Stimulated activated CD4-positive, alpha-beta T cell treated with anti-CD3 and anti-CD28 coated beads, Interleukin-2, amount 100 ng/mL, for 4 hours (primary cell): ENCODE measurements at places on chromosomes 3 and 15.

GRCh38 chr15:69861331-69862171, 236.2 kb downstream of the TLE3 start:
- no peak for DNase-seq

DNA sequence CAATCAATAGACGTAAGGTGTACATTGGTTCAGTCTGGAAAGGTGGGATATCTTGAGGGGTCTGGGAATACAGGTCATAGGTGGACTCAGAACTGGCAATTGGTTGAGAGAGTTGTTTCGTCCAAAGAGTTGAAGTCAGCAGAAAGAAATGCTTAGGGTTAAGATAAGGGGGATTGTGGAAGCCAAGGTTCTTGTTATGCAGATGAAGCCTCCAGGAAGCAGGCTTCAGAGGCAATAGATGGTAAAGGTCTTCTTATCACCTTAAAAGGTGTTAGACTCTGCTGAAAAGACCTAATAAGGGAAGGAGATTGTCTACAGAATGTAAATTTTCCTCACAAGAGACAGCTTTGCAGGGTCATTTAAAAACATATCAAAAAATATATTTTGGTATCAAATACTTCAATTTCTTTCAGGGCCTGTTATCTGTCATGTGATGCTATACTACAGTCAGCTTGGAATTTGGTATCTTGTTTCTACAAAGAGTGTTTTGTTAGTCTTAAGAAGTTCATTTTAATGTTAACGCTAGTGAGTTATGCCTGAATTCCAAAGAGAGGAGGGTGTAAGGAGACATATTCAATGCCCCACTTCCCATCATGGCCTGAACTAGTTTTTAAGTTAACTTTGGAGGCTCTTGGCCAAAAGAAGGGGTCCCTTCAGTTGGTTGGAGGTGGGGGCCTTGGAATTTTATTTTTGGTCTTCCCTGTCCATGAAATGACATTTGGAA, 378.2 kb upstream of the ROBO2 start:
- DNase-seq = no peak

GRCh38 chr3:57068437-57069089, 8.1 kb downstream of the SPATA12 start:
- no peak for DNase-seq

- DNase-seq = no peak
These were observed 418.8 kb downstream of the OTOL1 start for GRCh38 chr3:161915418-161915750.
